ENCODE measurements at places on chromosomes 3 and 15.
A peak's percentile ranks its signal among the peaks of the same experiment; 100 is the strongest.

DNA sequence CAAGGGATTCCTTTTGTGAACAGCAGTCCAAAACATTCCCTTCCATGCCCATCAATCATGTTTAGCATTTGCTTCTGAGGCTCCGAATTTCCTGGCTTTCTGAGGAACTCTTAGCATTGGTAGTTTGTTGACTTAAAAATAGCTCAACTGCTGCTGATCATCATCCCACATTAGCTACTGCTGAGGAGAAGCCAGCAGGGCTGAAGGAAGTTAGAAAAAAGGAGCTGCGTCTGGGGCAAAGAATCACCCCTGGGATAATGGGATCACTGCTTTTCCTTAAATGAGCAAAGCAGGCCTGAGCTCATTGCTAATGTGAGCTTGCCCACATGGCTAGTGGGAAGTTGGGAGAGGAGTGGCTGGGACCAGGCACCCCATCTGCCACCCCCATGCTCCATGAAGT lies 39.8 kb downstream of the CYP19A1 start:
- no peak for DNase-seq

GRCh38 chr3:193779933-193780332 lies 186.9 kb downstream of the OPA1 start:
- no peak for DNase-seq

DNA sequence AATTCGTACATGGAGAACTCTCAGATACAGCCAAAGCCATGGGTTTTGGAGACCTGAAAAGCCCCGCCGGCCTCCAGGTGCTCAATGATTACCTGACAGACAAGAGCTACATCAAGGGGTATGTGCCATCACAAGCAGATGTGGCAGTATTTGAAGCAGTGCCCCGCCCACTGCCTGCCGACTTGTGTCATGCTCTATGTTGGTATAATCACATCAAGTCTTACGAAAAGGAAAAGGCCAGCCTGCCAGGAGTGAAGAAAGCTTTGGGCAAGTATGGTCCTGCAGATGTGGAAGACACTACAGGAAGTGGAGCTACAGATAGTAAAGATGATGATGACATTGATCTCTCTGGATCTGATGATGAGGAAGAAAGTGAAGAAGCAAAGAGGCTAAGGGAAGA lies 23.5 kb downstream of the MYO5A start:
- DNase-seq, result no peak

- no peak for DNase-seq
These were observed 47.4 kb downstream of the ISG20 start for GRCh38 chr15:88686166-88686565.

DNA sequence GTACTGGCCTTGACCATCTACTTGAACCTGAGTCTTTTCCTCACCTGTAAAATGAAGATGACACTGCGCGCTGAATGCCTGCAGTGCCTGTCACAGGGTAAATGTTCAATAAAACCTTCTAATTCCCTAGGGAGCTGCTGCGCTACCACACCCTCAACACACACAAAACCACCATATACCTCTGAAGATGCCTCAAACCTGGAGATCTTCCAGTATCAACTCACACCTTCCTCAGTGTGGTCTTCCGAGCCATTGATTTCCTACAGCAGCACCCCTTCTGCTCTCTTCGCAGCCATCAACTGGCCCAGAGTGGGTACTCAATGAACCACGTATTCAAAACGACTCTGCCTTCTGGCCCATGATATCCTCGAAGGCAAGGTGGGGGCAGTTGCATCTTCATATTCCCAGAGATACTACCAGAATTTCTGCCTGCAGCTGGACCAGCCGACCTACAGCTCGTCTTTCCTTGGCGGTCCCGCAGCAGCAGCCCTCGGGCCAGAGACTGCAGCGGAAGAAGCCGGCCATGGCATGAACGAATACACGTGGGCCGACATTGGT lies 695 bp downstream of the RPL32 start:
- peak; percentile 63 for DNase-seq

All from astrocyte of the hippocampus (primary cell).